NCI-H1092 treated with DMSO at 0.1 percent for 48 hours (cell line): ENCODE measurements at places on chromosomes 3 and 15.

GRCh38 chr15:77901921-77902750 is 175.4 kb downstream of the TBC1D2B start:
- no peak for DNase-seq

GRCh38 chr3:125366132-125366531 is 9.0 kb downstream of the ZNF148 start:
- DNase-seq: no peak

DNA sequence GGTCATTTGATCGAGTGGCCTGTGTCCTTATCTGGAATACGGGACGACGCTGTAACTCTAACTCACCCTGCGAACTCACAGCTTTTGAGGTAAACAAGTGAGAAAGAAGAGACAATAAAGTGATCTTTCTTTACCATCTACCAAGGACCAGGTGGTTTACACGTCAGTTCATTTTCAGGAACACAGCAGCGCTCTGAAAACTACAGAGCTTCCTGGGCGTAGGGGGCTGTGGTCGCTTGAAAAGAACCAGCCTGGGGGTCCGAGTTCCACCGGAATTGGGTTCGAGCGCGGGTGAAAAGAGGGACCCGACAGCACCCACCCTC is 357 bp downstream of the KIAA1143 start:
- no peak for DNase-seq

GRCh38 chr15:91311986-91312385 is 211.9 kb downstream of the SV2B start:
- DNase-seq: no peak

DNA sequence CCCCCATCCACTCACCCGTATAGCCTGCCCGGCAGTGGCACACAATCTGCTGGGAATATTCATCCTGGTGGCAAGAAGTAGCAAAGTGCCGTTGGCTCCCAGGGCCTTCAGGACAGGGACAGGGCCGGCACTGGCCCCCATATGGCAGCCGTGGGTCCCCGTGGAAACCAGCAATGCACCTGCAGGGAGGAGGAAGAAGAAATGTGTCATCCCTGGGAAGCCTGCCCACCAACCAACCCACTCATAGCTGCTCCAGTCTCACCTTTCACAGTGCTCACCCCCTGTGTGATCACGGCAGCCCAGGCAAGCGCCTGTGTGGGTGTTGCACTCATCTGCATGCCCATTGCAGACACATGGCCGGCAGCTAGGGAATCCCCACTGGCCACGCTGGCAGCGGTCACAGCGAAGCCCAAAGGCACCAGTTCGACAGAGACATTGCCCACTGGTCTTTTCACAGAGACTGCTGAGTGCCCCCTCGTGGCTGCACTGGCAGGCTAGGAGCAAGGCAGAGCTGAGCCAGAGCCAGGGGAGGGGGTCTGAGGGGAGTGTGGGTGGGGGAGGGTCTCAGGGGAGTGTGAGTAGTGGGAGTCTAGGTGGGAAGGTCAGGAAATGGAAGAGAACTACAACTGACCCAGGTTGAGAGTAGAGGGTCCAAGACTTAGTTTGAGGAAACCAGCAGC is 4.5 kb upstream of the USP19 start:
- DNase-seq: no peak
